Hindlimb muscle (tissue), 1 donor: ENCODE measurements at places on chromosomes 5 and 9. TPM values are rescaled to one million over a fixed set of nuclear protein-coding genes. Genes with fewer than 3 reads are reported as not detected.

Gene MELK
- 8.5 TPM for polyA plus RNA-seq

Gene AGXT2
- not detected for polyA plus RNA-seq

Gene RNF38
- polyA plus RNA-seq: 27.0 TPM

Gene IFNB1
- not detected for polyA plus RNA-seq

Gene SLC6A7
- 0.22 TPM for polyA plus RNA-seq

DNA sequence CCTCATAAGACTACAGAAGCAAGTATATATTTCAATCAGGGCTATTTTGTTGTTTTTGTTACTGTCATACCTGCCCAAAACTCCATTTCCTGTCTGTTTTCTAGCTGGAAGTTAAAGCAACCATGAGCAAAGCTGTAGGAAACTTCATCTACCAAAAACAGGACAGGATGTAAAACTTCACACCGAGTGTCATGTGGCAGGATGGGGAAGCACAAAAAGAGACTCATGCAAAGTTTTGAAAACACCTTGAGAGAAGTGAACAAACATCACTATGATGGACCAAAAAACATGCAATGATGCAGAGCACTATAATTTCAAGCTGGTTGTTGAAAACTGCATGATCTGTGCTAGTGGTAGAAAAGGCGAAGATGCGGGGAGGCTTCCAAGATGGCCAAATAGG, 6.3 kb upstream of the GZMA start:
- DNase-seq: no peak

DNA sequence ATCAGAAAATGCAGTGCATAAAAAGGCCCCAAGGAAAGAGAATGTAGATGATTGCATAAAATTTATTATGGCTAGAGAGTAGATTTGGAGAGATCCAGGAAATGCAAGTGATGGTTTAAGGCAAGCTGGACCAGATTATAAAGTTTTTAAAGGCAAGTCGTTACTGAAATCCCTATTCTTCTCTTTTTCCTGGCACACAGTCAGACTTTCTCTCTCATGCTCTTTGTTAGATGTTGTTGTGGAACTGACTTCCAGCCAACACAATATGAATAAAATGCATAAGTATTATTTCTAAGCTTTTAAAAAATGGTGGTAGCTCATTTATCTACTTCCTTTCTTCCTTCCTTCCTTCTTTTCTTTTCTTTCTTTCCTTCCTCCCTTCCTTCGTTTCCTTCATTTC, 1085.4 kb upstream of the CDH6 start:
- DNase-seq: peak; percentile 30

GRCh38 chr9:10566848-10567247, 46.0 kb downstream of the PTPRD start:
- no peak for DNase-seq

- DNase-seq: no peak
Observed at GRCh38 chr5:144120661-144121180, 49.7 kb downstream of the YIPF5 start.
